Keratinocyte (primary cell): ENCODE measurements at places on chromosomes 7 and 10. TPM values are rescaled to one million over a fixed set of nuclear protein-coding genes. Genes with fewer than 3 reads are reported as not detected.

LMOD2 gene
- not detected in 3 replicates for polyA plus RNA-seq

HK1 gene
- 90.9 to 113 TPM (median 106 TPM) in 3 replicates for polyA plus RNA-seq

ADK gene
- polyA plus RNA-seq, result 73.0 to 139 TPM (median 92.6 TPM) in 3 replicates

ITGA8 gene
- not detected in 3 replicates for polyA plus RNA-seq

CPA2 gene
- polyA plus RNA-seq, result 0.33 to 0.41 TPM (median 0.36 TPM) in 3 replicates

SUGCT gene
- polyA plus RNA-seq, result 69.5 to 134 TPM (median 126 TPM) in 3 replicates

BMI1 gene
- polyA plus RNA-seq, result 21.6 to 33.1 TPM (median 22.0 TPM) in 3 replicates

MEOX2 gene
- polyA plus RNA-seq, result not detected in 3 replicates

TAS2R39 gene
- polyA plus RNA-seq, result not detected in 3 replicates

C10orf95 gene
- 0.60 to 0.81 TPM (median 0.63 TPM) in 3 replicates for polyA plus RNA-seq

SLC16A12 gene
- 0.09 to 0.10 TPM (median 0.10 TPM) in 3 replicates for polyA plus RNA-seq

NRAP gene
- polyA plus RNA-seq, result not detected in 3 replicates

ASB10 gene
- polyA plus RNA-seq, result not detected in 3 replicates

ATP6V0A4 gene
- 0.24 to 0.45 TPM (median 0.34 TPM) in 3 replicates for polyA plus RNA-seq

FERD3L gene
- polyA plus RNA-seq, result not detected in 3 replicates

ARHGAP12 gene
- 13.7 to 26.6 TPM (median 16.1 TPM) in 3 replicates for polyA plus RNA-seq

MRPS17 gene
- polyA plus RNA-seq, result 20.2 to 40.8 TPM (median 30.7 TPM) in 3 replicates

CPVL gene
- 2.4 to 9.8 TPM (median 7.8 TPM) in 3 replicates for polyA plus RNA-seq

SEMA3A gene
- polyA plus RNA-seq, result 0.90 to 3.7 TPM (median 2.1 TPM) in 3 replicates

FGF8 gene
- not detected in 3 replicates for polyA plus RNA-seq

MTPN gene
- polyA plus RNA-seq, result 94.2 to 151 TPM (median 125 TPM) in 3 replicates

SPDYE8 gene
- not detected in 3 replicates for polyA plus RNA-seq

PRTFDC1 gene
- polyA plus RNA-seq, result 1.4 to 2.2 TPM (median 1.8 TPM) in 3 replicates

SLC13A1 gene
- not detected in 3 replicates for polyA plus RNA-seq

ASAH2B gene
- polyA plus RNA-seq, result 9.1 to 12.1 TPM (median 10.3 TPM) in 3 replicates

ABCC2 gene
- 2.3 to 3.3 TPM (median 2.5 TPM) in 3 replicates for polyA plus RNA-seq

FANK1 gene
- 7.3 to 14.8 TPM (median 13.4 TPM) in 3 replicates for polyA plus RNA-seq

COL28A1 gene
- 0.02 to 0.13 TPM (median 0.04 TPM) in 3 replicates for polyA plus RNA-seq

FAM180A gene
- 0.42 to 0.85 TPM (median 0.73 TPM) in 3 replicates for polyA plus RNA-seq

TMEM225B gene
- polyA plus RNA-seq, result 0.18 to 0.26 TPM (median 0.23 TPM) in 3 replicates

SH2B2 gene
- polyA plus RNA-seq, result 0.26 to 0.64 TPM (median 0.59 TPM) in 3 replicates

EPHB6 gene
- polyA plus RNA-seq, result 0.59 to 3.0 TPM (median 1.9 TPM) in 3 replicates

CALY gene
- polyA plus RNA-seq, result not detected in 3 replicates

LHFPL3 gene
- not detected in 3 replicates for polyA plus RNA-seq

RADIL gene
- polyA plus RNA-seq, result 0.09 TPM in 1 of 3 replicates, not detected in the others

PARD3 gene
- polyA plus RNA-seq, result 34.0 to 58.0 TPM (median 46.4 TPM) in 3 replicates

HMX3 gene
- polyA plus RNA-seq, result not detected in 3 replicates

TMEM140 gene
- 0.17 to 0.48 TPM (median 0.45 TPM) in 3 replicates for polyA plus RNA-seq

CPEB3 gene
- 0.20 to 0.47 TPM (median 0.39 TPM) in 3 replicates for polyA plus RNA-seq

SEMA3E gene
- 0.15 to 0.91 TPM (median 0.21 TPM) in 3 replicates for polyA plus RNA-seq

SKIDA1 gene
- 0.13 to 0.44 TPM (median 0.15 TPM) in 3 replicates for polyA plus RNA-seq

ZNF503 gene
- polyA plus RNA-seq, result 1.5 to 3.1 TPM (median 2.8 TPM) in 3 replicates

RGR gene
- polyA plus RNA-seq, result not detected in 3 replicates

DRGX gene
- not detected in 3 replicates for polyA plus RNA-seq

CTAGE6 gene
- 0.04 TPM in 1 of 3 replicates, not detected in the others for polyA plus RNA-seq

GPNMB gene
- 44.5 to 412 TPM (median 142 TPM) in 3 replicates for polyA plus RNA-seq

OIT3 gene
- polyA plus RNA-seq, result 0.05 TPM in 2 of 3 replicates, not detected in the other

DCLRE1C gene
- 4.1 to 9.1 TPM (median 4.6 TPM) in 3 replicates for polyA plus RNA-seq

IDI2 gene
- not detected in 3 replicates for polyA plus RNA-seq

ZCWPW1 gene
- 1.4 to 2.0 TPM (median 1.7 TPM) in 3 replicates for polyA plus RNA-seq

SFTPA1 gene
- polyA plus RNA-seq, result not detected in 3 replicates

OGA gene
- polyA plus RNA-seq, result 47.0 to 104 TPM (median 67.2 TPM) in 3 replicates

ARHGEF5 gene
- polyA plus RNA-seq, result 24.2 to 41.0 TPM (median 24.7 TPM) in 3 replicates

SCIN gene
- polyA plus RNA-seq, result 0.05 TPM in 1 of 3 replicates, not detected in the others

PIP gene
- not detected in 3 replicates for polyA plus RNA-seq

PVRIG gene
- 0.31 to 0.41 TPM (median 0.36 TPM) in 3 replicates for polyA plus RNA-seq

FOXP2 gene
- polyA plus RNA-seq, result 0.85 to 1.4 TPM (median 0.98 TPM) in 3 replicates
